ENCODE measurements at places on chromosomes 16 and 17.
A peak's percentile ranks its signal among the peaks of the same experiment; 100 is the strongest.

DNA sequence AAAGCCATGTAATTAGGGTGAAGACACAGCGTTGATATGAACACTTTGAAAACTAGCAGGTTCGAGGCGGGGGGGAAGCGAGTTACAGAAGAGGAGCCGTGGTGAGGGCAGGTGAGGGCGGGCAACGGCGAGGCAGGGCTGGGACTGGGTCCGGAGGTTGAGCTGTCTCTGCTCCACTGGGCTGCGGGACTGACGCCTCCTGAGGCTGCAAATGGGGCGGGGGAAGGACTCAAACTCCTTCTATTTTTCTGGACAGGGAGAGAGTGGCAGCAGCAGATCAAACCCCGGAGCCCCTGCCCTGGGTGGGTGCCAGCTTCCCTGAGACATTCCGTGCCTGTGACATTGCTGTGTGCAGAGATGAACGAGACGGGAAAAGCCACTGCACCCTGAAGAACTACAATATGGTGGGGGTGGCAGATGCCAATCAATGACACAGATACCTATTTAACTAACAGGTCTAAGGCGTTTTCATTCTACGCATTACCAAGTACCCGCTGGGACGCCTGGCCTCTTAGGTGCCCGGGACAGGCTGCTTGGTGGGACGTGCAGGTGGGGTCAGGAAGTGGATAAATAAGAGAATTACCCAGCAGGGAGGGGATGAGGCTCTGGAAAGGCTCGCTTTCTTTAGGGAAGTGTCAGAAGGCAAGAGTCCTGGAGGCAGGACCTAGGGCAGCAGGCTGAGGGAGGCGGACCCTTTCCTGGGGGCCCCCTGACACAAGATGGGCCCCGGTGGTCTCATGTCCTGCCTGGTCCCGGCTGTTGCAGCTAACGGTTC is 30.4 kb downstream of the RPH3AL start:
- no peak for DNase-seq

GRCh38 chr17:42535155-42536047 is 640 bp upstream of the NAGLU start:
- DNase-seq: no peak

- no peak for DNase-seq
Observed at GRCh38 chr17:16329519-16330271, 23.6 kb downstream of the CENPV start.

- no peak for DNase-seq
Observed at GRCh38 chr17:74732042-74732867, 4.8 kb upstream of the RAB37 start.

DNA sequence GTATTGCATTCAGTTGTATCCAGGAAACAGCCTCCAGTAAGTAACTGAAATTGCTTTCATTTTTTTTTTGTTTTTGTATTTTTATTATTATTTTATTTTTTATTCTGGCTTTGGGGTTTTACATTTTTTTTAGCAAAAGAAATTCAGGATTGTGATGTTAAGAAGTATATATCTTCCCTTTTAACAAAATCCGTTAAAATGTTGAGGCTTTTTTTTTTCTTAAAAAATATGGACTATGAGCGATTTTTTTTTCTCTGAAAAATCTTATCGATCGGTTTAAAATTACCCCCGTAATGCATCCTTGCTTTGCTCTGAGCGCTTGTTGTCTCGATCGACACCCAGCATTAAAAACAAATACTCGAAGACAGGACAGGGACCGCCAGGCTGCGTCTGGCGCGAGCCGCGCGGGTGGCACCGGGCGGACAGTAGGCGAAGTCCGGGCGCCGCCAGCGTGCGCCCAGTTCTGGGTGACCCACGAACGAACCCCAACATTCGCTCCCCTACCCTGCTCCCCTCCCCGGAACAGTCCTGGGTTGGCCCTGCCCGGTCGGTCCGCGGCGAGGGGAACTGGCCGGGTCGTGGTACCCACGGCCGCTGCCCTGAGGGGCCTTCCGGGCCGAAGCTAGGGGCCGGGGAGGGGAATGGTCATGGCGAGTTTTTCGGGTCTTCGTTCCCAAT is 482 bp downstream of the BAHCC1 start:
- DNase-seq: peak; percentile 24

DNA sequence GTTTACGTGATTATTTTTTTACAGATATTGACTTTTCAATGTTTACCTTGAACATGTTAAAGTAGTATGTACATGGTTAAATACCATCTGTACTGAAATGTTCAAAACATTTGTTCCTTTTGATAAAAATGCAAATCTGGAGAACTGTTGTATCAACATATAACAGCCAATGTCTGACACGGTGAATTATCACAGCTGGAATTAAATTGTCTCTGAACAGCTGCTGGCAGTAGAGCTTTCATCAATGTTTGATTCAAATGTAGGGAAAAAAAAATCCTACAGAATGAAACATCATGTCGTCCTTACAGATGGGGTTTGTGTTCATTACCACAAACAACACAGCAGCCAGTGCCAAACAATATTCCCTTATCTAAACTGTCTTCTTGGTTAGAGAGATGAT is 79.9 kb downstream of the TOX3 start:
- no peak for DNase-seq

DNA sequence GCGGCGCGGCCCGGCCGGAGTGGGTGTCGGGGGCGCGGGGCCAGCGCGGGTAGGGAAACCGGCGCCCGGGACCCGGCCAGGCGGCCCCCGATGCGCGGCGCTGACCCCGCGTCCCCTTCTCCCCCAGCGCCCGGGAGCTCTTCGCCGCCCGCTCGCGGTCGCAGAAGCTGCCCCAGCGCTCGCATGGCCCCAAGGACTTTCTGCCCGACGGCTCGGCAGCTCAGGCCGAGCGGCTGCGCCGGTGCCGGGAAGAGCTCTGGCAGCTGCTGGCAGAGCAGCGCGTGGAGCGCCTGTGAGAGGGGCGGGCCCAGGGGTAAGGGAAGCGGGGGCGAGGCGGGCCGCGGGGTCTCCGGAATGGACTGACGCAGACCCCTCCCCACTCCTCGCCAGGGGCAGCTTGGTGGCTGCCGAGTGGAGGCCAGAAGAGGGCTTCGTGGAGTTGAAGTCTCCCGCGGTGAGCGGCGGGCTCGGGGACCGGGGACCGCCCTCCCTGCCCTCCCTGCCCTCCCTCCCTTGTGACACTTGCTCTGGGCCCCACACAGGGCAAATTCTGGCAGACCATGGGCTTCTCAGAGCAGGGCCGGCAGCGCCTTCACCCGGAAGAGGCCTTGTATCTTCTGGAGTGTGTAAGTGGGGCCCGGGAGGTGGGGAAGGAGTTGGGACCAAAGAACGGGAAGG is 430 bp downstream of the TSEN54 start:
- DNase-seq: peak; percentile 32

DNA sequence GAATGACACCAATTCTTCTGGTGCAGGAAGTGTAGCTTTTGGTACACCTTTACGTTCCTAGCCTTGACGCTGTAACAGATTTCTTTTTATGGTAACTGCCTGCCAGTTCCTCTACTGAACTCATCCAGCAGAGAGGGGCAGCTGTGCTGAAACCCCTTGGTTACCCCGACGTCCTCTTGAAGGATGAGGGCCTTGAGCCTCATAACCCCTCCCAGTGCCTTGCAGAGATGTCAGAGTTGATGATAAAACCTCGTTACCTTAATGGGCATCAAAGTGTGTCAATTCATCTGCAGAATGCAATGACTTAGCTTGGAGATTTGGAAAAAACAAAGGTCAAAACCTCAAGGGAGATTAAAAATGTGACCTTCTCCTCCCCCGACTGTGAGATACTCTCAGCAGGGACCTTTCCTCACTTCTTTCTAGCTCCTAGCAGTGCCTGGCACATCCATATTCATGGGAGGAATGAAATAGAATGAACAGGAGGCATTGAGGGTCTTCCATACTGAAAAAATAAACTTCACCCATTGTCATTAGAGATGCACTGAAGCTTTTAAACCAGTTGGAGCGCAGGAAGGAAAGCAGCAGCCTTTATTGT is 69.2 kb downstream of the SDR42E1 start:
- DNase-seq: no peak

- no peak for DNase-seq
Observed at GRCh38 chr17:75573994-75574393, 13.6 kb upstream of the MYO15B start.

GRCh38 chr16:87254296-87254695 is 62.9 kb downstream of the C16orf95 start:
- no peak for DNase-seq

GRCh38 chr16:53414381-53414780 is 19.9 kb upstream of the RBL2 start:
- DNase-seq: no peak

DNA sequence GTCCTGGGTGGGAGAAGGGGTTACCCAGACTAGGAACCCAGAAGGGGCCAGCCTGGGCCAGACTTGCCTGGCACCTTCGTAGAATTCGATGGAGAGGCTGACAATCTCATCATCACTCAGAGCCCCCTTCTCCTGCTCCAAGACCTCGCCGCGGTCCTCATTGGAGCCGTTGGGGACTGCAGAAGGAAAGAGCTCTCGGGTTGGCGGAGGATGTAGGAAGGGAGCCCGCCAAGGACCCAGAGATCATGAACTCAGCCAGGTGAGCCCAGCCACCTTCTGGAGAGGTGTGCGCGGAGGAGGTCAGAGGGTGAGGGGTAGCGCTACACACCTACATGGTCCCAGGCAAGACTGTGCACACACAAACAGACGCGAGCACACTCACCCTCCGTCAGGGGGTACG is 8.5 kb downstream of the CISD3 start:
- DNase-seq: no peak

DNA sequence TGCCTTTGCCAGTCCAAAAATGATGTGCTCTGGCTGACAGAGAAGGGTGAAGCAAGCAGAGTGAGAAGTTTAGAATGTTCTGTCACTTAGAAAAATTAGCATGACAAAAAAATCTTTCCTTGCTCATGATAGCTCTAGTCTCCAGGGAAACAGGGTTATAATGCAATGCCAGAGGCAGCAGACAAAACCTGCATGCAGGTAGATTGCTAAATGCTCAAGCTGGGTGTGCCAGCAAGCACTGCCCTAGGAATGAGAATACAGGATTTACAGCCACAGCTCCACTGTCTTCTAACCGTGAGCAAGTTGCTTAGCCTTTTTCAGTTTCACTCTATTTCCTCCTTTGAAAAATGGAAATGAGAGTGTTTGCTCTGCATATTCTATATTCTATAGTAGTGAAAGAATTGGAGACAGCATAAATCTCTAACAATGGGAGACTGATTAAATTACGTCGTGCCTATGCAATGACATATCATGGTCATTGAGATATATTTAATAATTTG is 516.6 kb upstream of the C16orf82 start:
- no peak for DNase-seq

DNA sequence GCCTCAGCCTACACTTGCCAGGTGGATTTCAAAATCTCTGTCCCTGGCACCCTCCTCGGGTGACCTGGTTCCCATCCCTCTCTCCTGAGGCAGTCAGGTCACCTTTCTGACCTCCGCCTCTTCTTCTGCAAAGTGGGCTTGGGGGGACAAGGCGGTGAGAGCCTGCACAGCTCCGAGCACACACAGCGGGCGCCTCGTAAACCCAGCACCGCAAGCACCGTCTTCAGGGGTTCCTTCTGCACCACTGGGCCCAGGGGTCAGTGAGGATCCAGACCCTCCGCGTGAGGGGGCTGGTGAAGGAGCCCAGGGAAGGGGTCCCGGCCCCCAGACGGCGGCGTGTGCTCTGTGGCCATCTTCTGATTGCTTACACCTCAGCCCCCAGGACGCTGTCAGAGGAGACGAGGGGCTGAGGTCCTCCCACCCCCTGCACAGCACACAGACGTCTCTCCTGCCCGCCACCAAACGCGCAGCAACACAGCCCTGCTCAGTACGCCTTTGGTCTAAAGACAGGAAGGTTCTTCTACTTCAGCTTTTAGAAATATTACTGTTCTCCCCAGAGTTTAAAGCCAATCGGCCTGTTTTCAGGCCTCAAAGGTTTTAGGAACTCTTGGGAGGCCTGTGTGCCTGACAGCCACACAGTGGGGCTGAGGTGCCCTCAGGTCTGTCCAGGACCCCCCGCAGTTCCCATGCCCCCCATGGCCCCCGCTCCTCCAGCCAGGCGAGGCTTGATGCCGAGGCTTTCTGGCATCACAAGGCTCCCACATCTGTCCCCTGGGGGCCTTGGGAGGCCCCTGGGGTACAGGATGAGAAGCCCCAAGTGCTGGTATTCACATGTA is 2.7 kb downstream of the CBFA2T3 start:
- DNase-seq: no peak

DNA sequence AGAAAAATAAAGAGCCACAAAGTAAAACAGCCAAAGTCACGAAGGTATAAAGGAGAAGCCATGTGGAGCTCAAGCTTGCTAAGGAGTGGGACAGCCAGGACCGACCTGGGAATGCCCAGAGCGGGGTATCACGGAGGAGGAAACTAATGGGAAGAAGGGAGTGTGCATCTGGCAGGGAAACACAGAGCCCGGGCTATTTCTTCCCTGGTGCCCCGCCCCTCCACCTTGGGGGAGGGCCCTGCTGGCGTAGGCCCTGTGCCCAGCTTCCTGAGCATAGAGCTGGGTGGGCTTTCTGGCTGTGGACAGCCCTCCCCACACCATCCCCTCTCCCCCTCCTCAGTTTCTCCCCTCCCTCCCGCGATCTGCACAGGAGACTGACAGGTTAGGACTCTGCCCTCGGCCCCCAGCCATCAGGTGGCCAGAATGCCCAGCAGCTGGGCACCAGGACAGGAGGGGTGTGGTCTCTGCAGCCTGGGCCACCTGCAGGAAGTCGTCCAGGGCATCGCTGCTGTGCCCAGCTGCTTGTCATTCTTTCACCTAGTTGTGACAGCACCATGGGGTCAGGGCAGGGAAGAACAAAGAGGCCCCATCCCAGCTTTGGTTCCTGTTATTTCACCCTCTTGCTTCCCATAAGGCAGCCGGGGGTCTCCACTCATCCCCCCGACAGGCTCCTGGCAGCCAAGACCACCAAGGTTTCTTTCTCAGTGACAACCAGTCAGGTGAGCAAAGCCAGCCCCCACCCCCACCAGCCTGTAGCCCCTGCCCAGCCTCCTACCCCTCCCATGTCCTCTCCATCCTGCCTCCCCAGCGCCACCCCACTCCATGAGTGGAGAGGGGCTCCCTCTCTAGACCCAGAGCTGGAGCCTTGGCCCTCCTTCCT is 7.1 kb upstream of the DCAF7 start:
- DNase-seq: no peak

GRCh38 chr16:88363239-88363891 is 19.4 kb upstream of the ZNF469 start:
- no peak for DNase-seq
